Naive thymus-derived CD4-positive, alpha-beta T cell (primary cell): ENCODE measurements at places on chromosomes 7 and 10.
A peak's percentile ranks its signal among the peaks of the same experiment; 100 is the strongest.

DNA sequence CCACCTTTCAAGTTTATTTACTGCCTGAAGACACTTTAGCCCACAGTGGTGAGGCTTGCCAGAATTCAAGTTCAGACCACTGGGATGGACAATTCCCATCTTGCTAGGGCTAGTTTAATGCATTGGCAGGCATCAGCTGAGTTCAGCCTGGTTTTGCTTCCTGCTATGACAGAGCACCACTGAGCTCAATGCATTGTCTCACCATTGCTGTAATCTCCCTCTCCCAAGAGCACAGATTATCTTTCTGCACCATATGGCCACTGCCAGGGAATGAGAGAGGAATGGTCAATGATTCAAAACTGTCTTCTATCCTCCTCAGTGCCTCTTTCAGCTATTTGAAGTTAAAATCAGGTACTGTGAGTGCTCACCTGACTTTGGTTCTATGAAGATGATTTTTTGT lies 160.8 kb downstream of the XPNPEP1 start:
- H3K27ac ChIP-seq = no peak overlapping the region
- H3K36me3 ChIP-seq = no peaks in the 10 kb centered on the region
- no peaks in the 10 kb centered on the region for H3K4me1 ChIP-seq
- no peak for DNase-seq
- H3K4me3 ChIP-seq = no peak overlapping the region
- H3K27me3 ChIP-seq = no peaks in the 10 kb centered on the region

- no peak overlapping the region for H3K27ac ChIP-seq
- H3K4me1 ChIP-seq = no peaks in the 10 kb centered on the region
- H3K27me3 ChIP-seq = no peaks in the 10 kb centered on the region
- DNase-seq = no peak
Measured at GRCh38 chr7:8881916-8882315, 448.5 kb downstream of the NXPH1 start.

DNA sequence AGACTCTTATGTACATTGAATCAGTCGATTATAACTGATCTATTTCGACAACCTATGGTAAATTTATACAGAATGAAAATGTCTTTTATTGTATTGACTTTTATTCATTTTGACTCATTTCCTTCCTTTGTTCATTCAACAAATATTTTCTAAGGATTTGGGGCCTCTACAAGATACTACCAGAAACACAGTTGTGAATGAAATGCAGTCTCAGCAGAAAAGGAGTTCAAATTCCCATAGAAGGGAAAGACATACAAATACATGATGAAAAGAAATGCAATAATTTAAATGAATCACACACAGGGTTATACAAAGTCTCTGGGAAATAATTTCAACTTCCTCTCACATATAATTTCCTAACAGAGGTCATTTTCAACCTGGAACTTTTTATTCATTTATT lies 134.0 kb upstream of the SEMA3A start:
- H3K36me3 ChIP-seq = no peaks in the 10 kb centered on the region
- no peaks in the 10 kb centered on the region for H3K4me1 ChIP-seq
- H3K27me3 ChIP-seq = no peaks in the 10 kb centered on the region
- no peak for DNase-seq
- no peak overlapping the region for H3K4me3 ChIP-seq
- H3K27ac ChIP-seq = no peak overlapping the region

GRCh38 chr10:34420795-34421194 lies 394.3 kb downstream of the PARD3 start:
- no peak overlapping the region for H3K27ac ChIP-seq
- no peaks in the 10 kb centered on the region for H3K36me3 ChIP-seq
- DNase-seq = no peak
- H3K4me3 ChIP-seq = no peak overlapping the region

GRCh38 chr7:153383781-153384180 lies 624.2 kb downstream of the ACTR3B start:
- H3K27me3 ChIP-seq = no peaks in the 10 kb centered on the region
- H3K36me3 ChIP-seq = no peaks in the 10 kb centered on the region
- H3K4me1 ChIP-seq = no peaks in the 10 kb centered on the region
- no peak for DNase-seq

DNA sequence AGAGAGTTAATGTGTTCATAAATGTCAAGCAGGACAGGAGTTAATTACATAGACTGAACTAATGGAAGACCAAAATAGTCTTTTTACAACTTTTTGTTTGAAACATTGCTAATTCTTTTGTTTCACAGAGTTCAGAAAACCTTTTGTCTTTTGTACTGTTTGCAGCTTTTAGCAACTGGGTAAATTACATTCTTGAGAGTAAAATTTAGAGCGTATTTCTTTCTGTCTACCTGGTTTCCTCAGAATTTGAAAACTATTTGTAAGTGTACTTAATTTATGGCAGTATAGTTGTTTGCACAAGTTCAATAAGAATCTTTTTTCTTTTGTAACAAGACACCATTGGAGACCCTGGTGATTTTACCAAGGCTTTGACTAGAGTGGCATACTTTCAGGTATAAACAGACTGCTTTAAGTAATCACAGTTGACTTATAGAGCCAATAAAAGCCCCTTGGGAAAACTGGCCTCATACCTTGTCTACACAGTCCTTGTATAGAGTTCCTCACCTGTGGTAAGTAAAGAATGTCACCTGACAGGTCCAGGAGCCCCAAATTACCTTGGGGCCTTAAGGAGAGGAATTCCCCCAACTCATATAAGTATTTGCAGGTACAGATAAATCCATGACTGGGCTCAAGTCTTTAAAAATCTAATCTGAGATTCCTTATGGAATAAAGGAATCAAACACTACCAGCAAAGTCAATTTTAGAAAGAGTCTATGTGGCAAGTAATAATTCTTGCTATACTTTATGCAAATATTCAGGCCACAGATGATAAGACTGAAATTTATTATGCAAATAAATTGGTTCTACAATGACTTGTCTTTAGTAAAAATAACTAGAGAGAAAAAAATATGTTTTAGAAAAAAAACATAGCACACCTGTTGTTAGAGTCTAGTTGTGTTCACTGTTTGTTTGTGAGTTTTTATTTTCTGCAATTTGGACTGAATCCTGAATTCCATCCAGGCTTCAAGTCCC lies 23.6 kb upstream of the CREB3L2 start:
- H3K4me3 ChIP-seq = no peak overlapping the region
- no peaks in the 10 kb centered on the region for H3K27me3 ChIP-seq

GRCh38 chr10:49161411-49161997 lies 26.7 kb downstream of the TMEM273 start:
- H3K4me3 ChIP-seq = no peak overlapping the region
- H3K4me1 ChIP-seq = no peaks in the 10 kb centered on the region
- H3K36me3 ChIP-seq = no peaks in the 10 kb centered on the region
- no peak for DNase-seq
- no peaks in the 10 kb centered on the region for H3K27me3 ChIP-seq

DNA sequence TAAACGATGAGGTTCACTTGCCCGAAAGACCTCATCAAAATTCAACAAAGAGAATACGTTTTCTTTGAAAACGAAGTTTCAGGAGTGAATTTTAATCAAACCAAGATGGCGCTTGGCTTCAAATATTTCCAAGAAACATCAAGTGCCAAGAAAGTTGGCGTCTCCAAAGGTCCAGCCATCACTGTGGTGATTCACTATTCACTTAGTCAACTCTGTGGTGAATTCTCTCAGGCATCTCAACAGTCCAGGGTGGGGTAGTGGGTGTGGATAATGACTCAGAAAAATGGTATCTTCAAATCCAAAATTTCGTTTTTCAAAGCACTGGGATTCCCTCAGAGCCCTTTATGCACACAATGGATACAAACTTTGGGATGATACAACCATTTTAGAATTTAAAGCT lies 133.1 kb downstream of the SVIL start:
- no peak for DNase-seq
- no peaks in the 10 kb centered on the region for H3K36me3 ChIP-seq
- no peak overlapping the region for H3K27ac ChIP-seq
- no peaks in the 10 kb centered on the region for H3K27me3 ChIP-seq
- H3K4me3 ChIP-seq = no peak overlapping the region

- no peaks in the 10 kb centered on the region for H3K4me1 ChIP-seq
- H3K27ac ChIP-seq = no peak overlapping the region
- no peak for DNase-seq
- H3K27me3 ChIP-seq = no peaks in the 10 kb centered on the region
Measured at GRCh38 chr10:125014836-125015355, 73.0 kb downstream of the ZRANB1 start.

GRCh38 chr10:37619336-37619735 lies 238.1 kb downstream of the ZNF248 start:
- H3K36me3 ChIP-seq = no peaks in the 10 kb centered on the region
- no peaks in the 10 kb centered on the region for H3K27me3 ChIP-seq
- H3K4me1 ChIP-seq = no peaks in the 10 kb centered on the region
- no peak overlapping the region for H3K4me3 ChIP-seq

DNA sequence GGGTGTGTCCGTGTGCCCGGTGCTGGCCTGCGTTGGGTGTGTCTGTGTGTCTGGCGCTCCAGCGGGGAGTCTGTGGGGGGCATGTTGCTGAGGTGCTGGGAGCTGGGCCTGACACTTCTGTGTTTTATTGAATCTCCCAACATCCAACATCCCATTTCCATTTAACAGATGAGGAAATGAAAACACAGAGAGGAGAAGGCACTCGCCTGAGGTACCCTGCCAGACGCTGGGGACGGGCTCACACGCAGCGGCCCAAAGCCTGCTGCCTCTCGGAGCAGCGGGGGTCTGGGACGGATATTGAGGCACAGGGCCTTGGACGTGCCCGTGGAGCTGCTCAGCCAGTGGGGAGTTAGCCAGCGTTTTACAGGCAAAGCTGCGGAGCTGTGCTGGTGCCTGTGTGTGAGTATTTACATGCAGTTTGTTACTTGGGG lies 133.9 kb downstream of the DNAJB6 start:
- H3K4me3 ChIP-seq = no peak overlapping the region
- H3K4me1 ChIP-seq = peaks cover 30% of the 10 kb centered on the region
- H3K27ac ChIP-seq = peak overlapping the region; percentile 59
- DNase-seq = no peak

DNA sequence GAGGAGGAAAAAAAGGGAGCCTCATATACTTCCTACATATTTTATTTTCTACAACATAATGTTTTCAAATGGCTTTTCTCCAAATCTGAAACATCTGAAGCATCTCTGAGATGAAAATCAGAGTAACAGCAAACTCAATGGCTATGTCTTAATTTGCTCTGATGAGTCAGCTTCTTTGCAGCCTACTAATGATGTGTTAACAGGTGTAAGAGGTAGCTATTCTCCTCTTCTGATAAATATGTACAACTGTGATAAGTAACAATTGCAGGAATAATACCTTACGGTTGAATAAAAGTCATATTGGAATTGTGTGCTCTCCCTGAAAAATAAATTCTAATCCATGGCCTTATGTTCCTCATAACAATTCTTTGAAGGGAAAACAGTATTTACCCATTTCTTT lies 45.2 kb downstream of the GNAT3 start:
- H3K4me1 ChIP-seq = no peaks in the 10 kb centered on the region
- no peaks in the 10 kb centered on the region for H3K27me3 ChIP-seq
- DNase-seq = no peak
- no peaks in the 10 kb centered on the region for H3K36me3 ChIP-seq
- no peak overlapping the region for H3K27ac ChIP-seq

- DNase-seq = no peak
- H3K27ac ChIP-seq = no peak overlapping the region
- H3K27me3 ChIP-seq = no peaks in the 10 kb centered on the region
- H3K4me1 ChIP-seq = no peaks in the 10 kb centered on the region
- no peak overlapping the region for H3K4me3 ChIP-seq
- no peaks in the 10 kb centered on the region for H3K36me3 ChIP-seq
Measured at GRCh38 chr7:70132852-70133690, 534.8 kb downstream of the AUTS2 start.

GRCh38 chr7:36985866-36986400 lies 261.6 kb upstream of the AOAH start:
- no peaks in the 10 kb centered on the region for H3K36me3 ChIP-seq
- H3K27ac ChIP-seq = no peak overlapping the region
- no peaks in the 10 kb centered on the region for H3K4me1 ChIP-seq

DNA sequence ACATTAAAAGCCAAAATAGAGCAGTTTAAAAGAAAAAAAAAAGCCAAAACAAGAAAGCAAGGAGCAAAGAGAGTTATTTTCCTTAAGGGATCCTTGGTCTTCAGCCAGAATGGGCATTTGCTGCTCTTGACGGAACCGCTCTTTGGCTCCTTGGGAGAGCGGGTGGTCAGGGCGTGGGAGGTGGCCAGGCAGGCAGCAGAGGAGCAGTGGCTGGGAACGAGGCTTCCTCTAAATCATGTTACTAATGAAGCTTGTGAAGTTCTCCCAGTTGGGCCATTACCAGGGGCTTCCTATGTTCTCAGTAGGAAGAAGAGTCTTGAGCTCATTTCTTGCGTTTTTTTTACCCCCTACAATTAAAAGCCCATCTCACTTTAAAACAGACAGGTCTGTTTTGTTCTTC lies 116.6 kb downstream of the DOCK1 start:
- no peak overlapping the region for H3K27ac ChIP-seq
- H3K4me1 ChIP-seq = no peaks in the 10 kb centered on the region
- DNase-seq = no peak
- H3K27me3 ChIP-seq = no peaks in the 10 kb centered on the region

DNA sequence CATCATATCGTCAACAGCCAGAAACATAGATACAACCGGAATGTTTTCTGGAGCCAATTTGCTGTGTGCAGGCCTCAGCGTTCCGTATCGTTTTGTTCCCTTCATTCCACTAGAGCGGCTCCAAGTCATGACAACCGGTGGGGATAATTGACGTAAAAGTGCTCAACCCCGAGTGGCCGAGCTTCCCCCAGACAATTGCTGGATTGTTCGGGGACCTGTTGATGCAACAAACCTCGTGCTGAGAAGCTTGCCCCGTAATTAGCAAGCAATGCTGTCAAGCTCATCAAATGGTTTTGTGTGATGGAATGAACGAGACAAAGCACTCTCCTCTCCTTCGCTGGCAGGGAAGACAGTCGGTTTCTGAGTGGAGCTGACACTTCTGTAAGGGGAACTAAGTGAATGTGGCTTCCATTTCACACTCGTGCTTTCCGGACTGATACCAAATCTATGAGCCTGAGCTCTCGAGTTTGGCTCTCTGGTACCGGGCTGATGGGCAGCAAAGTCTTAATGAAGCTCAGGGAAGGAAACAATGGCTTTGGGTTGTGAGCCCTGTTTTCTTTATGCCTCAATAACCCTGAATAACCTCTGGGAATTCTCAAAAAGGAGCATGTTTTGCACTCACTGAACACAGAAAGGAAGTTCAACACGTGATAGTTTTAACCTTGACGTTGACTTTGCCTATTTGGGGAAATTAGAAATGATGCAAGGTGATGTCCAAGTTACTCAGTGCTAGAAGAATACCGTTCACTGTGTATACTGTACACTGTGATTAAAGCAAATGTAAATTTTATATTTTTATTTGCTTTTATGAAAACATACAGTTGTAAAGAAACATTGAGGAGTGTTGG lies 220.5 kb downstream of the BAMBI start:
- no peak for DNase-seq
- H3K4me3 ChIP-seq = no peak overlapping the region
- H3K27ac ChIP-seq = no peak overlapping the region
- H3K36me3 ChIP-seq = no peaks in the 10 kb centered on the region
- no peaks in the 10 kb centered on the region for H3K27me3 ChIP-seq
- no peaks in the 10 kb centered on the region for H3K4me1 ChIP-seq

DNA sequence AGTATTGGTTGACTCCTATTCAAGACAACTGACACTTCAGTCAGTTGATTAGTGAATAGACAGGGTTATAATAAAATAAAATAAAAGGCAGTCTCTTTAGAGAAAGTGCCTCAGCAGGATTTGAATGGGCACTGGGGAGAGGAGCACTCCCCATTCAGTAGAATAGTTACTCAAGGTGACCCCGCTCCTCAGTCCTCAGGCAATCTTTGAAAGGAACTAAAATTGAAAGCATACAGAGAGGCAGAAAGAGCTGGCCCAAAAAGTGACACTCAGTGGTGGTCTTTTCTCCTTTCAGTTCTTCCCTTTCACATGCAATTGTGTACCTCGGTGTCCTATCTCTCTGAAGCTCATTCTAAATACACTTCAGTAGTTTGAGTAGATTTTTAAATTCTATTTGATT lies 47.4 kb upstream of the MACC1 start:
- H3K27ac ChIP-seq = no peak overlapping the region
- H3K4me1 ChIP-seq = no peaks in the 10 kb centered on the region
- no peaks in the 10 kb centered on the region for H3K27me3 ChIP-seq
